ENCODE measurements at places on chromosomes 7 and 10. TPM values are rescaled to one million over a fixed set of nuclear protein-coding genes. Genes with fewer than 3 reads are reported as not detected.

GRCh38 chr7:152571068-152571467, 104.9 kb downstream of the XRCC2 start:
- DNase-seq = no peak

DNA sequence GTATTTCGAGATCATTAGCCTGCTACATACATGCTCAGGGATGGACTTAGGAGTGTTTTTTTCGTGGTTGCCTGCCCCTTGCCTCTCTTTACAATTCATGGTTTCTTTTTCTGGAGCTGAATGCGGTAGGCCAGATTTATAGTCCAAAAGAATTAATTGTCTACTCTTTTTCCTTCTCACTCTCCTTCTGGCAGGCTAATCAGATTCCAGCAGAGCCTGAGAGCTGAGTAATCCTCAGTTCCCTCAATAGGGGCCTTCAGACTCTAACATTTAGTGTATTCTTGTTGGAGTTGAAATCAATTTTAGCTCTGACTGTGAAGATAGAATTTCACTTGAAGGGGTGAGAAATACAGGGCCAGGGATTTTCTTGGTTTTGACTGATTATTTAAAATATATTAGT, 16.4 kb downstream of the SORCS3 start:
- DNase-seq = no peak

Gene C7orf33
- not detected for total RNA-seq

GRCh38 chr7:142329062-142329790, 71.4 kb upstream of the PRSS58 start:
- no peak for DNase-seq

DNA sequence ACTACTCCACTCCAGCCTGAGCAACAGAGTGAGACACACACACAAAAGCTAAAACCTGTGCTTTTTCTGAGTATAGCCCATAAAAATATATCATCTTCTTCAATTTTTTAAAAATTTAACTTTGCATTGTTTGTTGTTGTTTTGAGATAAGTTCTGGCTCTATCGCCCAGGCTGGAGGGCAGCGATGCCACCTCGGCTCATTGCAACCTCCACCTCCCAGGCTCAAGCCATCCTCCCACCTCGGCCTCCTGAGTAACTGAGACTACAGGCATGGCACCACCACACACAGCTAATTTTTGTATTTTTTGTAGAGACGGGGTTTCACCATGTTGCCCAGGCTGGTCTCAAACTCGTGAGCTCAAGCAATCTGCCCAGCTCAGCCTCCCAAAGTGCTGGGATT, 14.3 kb upstream of the TLX1 start:
- peak; percentile 12 for DNase-seq

GRCh38 chr7:1893036-1893435, 223.0 kb downstream of the ELFN1 start:
- no peak for DNase-seq

GRCh38 chr7:47357361-47357760, 224.6 kb downstream of the TNS3 start:
- DNase-seq = peak; percentile 54

Gene VSTM4
- total RNA-seq = 8.5 TPM

Gene VWA2
- 6.5 TPM for total RNA-seq

GRCh38 chr7:156609010-156609877, 31.3 kb upstream of the RNF32 start:
- no peak for DNase-seq

- DNase-seq = no peak
These were observed 208.6 kb upstream of the MGMT start for GRCh38 chr10:129258283-129258923.

Gene HOXA10
- total RNA-seq = 16.3 TPM

Gene NPC1L1
- total RNA-seq = 0.88 TPM

- DNase-seq = no peak
These were observed 53.9 kb upstream of the LYZL2 start for GRCh38 chr10:30683496-30683895.

GRCh38 chr10:73244866-73245477, 2.1 kb downstream of the DNAJC9 start:
- no peak for DNase-seq

Gene SLC18A2
- total RNA-seq = 4.6 TPM

Gene PSMA2
- total RNA-seq = 60.5 TPM

DNA sequence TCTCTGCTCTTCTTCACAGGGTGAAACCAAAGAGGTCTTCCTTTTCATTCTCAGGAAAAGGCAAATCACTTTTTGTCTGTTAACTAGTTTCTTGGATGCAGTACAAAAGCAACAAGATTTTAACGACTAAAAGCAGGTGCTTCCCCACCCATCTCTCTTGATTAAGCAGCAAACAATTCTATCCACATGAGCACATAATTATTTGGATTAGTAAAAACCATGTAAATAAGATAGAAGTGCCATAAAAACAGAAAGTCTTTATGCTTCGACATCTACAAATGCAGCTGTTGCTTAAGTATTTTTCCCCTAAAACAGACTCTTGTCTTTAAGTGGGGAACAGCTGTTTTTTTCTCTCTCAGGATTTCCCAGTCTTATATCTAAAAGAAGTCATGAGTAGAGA, 37.4 kb downstream of the USP54 start:
- no peak for DNase-seq

- no peak for DNase-seq
These were observed 38.3 kb upstream of the CDCA7L start for GRCh38 chr7:21984042-21984441.

GRCh38 chr7:98755138-98755898, 114.5 kb downstream of the TMEM130 start:
- no peak for DNase-seq
